Upper lobe of left lung (tissue), 6 donors: ENCODE measurements at places on chromosomes 13 and 19. TPM values are rescaled to one million over a fixed set of nuclear protein-coding genes. Genes with fewer than 3 reads are reported as not detected.

The ZNF490 gene
- total RNA-seq = 11.6 TPM

DNA sequence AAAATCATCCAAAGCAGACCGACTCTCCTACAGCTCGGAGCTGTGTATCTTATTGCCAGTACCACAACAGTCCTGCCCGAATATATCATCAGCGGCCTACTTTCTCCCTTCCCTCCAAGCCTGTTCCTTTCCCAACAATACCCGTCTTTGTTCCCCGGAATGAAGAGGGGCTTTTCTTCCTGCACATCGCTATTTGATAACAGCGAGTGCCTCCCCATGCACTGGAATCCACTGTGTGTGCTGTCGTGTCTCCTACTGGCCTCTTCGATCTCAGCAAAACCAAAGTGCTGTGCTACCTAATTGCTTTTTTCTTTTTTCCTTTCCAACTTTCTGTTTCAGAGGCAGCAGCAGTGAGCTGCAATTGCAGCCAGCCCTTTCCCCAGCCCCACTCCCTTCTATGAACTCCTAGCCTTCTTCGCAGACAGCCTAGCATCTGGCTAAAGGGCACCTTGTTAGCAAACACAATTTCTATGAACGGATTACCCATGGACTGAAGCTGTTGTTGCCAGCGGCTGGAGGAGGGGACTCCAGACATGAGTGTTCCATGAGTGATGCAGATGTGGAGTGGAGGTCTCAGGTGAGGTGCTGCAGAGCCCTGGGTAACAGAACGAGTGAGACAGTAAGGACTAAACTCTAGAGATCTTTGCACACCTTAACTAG lies 43.4 kb downstream of the EFNB2 start:
- H3K4me1 ChIP-seq = peaks cover 46% of the 10 kb centered on the region
- H3K27ac ChIP-seq = no peak overlapping the region
- DNase-seq = no peak
- no peak overlapping the region for H3K4me3 ChIP-seq

GRCh38 chr13:41259875-41260501 lies 3.4 kb downstream of the MTRF1 start:
- no peak overlapping the region for H3K4me3 ChIP-seq
- H3K4me1 ChIP-seq = no peaks in the 10 kb centered on the region
- H3K27me3 ChIP-seq = no peaks in the 10 kb centered on the region
- DNase-seq = peak; percentile 26
- H3K36me3 ChIP-seq = peaks cover 15% of the 10 kb centered on the region
- no peak overlapping the region for H3K27ac ChIP-seq

DNA sequence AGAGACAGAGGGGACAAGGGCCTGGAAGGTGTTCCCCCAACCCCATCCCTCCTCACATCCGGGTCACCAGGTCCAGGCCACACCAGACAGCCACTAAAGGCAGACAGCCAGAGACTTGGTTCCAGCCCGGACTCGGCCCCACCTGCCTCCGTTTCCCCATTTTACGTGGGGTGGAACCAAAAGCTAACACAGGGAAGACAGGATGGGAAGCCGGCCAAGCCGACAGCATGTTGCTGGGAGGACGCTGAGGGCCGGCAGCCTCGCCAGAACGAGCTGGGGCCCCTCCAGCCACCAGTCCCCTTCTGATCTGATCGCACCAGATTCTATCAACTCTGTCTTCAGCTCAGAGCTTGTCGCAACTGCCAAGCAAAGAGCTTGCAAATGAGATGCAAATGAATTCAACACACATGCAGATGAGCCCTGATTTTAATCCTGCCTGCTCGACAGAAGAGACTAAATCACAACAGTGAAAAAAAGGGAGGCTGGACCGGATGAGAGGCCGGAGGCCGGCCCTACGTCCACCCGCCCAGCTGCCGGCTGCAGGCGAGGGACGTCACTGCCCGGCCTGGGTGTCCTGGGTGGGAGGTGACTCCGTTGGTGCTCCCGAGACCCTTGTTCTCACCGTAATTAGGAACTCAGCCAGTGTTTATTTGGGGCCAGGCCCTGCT lies 17.5 kb upstream of the SHC2 start:
- H3K4me3 ChIP-seq = no peak overlapping the region
- H3K27me3 ChIP-seq = no peaks in the 10 kb centered on the region
- peaks cover 8% of the 10 kb centered on the region for H3K4me1 ChIP-seq
- H3K27ac ChIP-seq = no peak overlapping the region

GRCh38 chr13:24660023-24660741 lies 20.0 kb upstream of the ATP12A start:
- DNase-seq = no peak
- H3K27me3 ChIP-seq = no peaks in the 10 kb centered on the region
- no peak overlapping the region for H3K4me3 ChIP-seq
- H3K4me1 ChIP-seq = no peaks in the 10 kb centered on the region
- no peak overlapping the region for H3K27ac ChIP-seq

The PSG5 gene
- not detected for total RNA-seq

The IQCN gene
- 9.1 TPM for total RNA-seq

DNA sequence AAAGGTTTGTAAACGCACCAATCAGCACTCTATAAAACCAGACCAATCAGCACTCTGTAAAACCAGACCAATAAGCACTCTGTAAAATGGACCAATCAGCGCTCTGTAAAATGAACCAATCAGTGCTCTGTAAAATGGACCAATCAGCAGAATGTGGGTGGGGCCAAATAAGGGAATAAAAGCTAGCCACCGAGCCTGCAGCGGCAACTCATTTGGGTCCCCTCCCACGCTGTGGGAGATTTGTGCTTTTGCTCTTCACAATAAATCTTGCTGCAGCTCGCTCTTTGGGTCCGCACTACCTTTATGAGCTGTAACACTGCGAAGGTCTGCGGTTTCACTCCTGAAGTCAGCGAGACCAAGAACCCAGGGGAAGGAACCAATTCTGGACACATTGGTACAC lies 28.0 kb downstream of the ZNF175 start:
- no peaks in the 10 kb centered on the region for H3K36me3 ChIP-seq
- peaks cover 4% of the 10 kb centered on the region for H3K4me1 ChIP-seq
- H3K4me3 ChIP-seq = no peak overlapping the region
- DNase-seq = no peak

GRCh38 chr13:80400865-80401426 lies 60.0 kb upstream of the SPRY2 start:
- H3K4me3 ChIP-seq = no peak overlapping the region
- no peaks in the 10 kb centered on the region for H3K36me3 ChIP-seq
- H3K4me1 ChIP-seq = peaks cover 8% of the 10 kb centered on the region
- no peak overlapping the region for H3K27ac ChIP-seq
- no peaks in the 10 kb centered on the region for H3K27me3 ChIP-seq

The CRYL1 gene
- total RNA-seq = 38.9 TPM

The PNMA8A gene
- 2.1 TPM for total RNA-seq

DNA sequence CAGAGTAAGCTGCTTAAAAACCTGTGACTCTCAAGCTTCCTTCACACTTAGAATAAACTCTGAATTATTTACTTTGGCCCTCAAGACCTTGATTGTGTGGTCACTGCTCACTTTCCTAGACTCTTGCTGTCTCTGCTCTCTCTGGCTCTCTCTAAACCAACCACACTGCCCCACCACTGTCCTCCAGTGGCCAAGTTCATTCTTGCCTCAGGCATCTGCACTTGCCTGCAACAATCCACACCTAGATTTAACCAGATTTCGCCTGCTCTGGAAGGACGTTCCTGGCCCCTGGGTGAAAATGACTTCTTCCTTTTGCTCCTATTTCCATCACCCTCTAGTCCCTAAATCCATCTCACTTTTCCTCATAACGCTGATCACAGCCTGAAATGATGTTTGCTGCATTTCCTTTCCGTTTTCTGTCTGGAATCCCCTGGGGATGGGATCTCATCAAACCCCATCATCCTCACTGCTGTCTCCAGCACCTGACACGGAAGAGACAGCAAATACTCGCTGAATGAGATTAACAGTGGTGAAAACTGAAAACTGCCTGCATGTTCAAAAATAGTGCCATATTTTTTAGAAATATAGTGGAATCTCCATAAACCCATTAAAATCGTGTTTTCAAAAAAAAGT lies 232.6 kb downstream of the UQCRFS1 start:
- H3K36me3 ChIP-seq = no peaks in the 10 kb centered on the region
- H3K27me3 ChIP-seq = no peaks in the 10 kb centered on the region
- no peak overlapping the region for H3K4me3 ChIP-seq
- no peaks in the 10 kb centered on the region for H3K4me1 ChIP-seq
- H3K27ac ChIP-seq = no peak overlapping the region

DNA sequence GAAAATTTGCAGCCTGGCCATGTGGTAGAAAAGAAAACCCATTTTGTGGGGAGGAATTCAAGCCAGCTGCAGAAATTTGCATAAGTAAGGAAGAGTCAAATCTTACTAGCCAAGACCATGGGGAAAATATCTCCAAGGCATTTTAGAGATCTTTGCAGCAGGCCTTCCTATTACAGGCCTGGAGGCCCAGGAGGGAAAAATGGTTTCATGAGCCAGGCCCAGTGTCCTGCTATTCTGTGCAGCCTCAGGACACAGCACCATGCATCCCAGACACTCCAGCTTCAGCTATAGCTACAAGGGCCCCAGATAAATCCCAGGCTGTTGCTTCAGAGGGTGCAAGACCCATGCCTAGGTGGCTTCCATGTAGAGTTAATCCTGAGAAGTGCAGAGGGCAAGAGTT lies 1590.1 kb upstream of the PRR20A start:
- no peaks in the 10 kb centered on the region for H3K36me3 ChIP-seq
- H3K27ac ChIP-seq = no peak overlapping the region
- no peak for DNase-seq
- H3K4me1 ChIP-seq = no peaks in the 10 kb centered on the region
- H3K27me3 ChIP-seq = no peaks in the 10 kb centered on the region

DNA sequence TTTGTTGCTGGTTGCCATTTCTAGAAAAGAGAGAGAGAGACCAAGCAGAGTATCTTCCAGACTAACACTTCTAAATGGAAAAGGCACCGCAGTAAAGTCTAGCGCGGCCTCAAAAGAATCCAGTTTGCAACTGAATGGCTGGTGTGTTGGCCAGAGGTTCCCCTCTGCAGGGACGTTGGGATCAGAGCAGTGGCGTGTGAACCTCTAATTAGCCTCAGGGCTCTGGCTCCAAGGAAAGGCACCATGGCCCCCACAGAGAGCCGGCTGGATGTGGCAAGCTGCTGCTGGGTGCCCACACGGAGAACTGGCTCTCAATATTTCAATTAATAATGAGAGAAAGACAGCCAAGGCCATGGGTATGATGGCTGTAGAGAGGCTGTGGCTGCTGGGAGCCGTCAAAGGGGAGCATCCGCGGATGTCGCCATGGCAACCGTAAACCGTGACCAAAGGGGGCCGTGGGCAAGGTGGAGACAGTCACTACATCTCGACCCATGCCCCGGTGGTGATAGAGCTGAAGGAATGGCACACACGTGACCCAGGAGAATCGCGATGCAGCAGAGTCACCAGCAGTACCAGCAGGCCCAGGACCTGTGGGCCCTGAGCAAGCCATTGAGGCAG lies 9.5 kb downstream of the VSTM2B start:
- H3K36me3 ChIP-seq = no peaks in the 10 kb centered on the region
- no peak overlapping the region for H3K4me3 ChIP-seq
- H3K4me1 ChIP-seq = no peaks in the 10 kb centered on the region
- DNase-seq = peak; percentile 17
- no peaks in the 10 kb centered on the region for H3K27me3 ChIP-seq
- no peak overlapping the region for H3K27ac ChIP-seq

GRCh38 chr13:47067306-47067705 lies 170.5 kb upstream of the HTR2A start:
- H3K4me3 ChIP-seq = no peak overlapping the region
- H3K36me3 ChIP-seq = no peaks in the 10 kb centered on the region
- H3K27me3 ChIP-seq = no peaks in the 10 kb centered on the region
- H3K4me1 ChIP-seq = no peaks in the 10 kb centered on the region
- DNase-seq = no peak

GRCh38 chr19:10971107-10971726 lies 10.4 kb downstream of the SMARCA4 start:
- no peak overlapping the region for H3K4me3 ChIP-seq
- no peaks in the 10 kb centered on the region for H3K27me3 ChIP-seq
- no peaks in the 10 kb centered on the region for H3K36me3 ChIP-seq
- H3K27ac ChIP-seq = no peak overlapping the region
- H3K4me1 ChIP-seq = peaks cover 19% of the 10 kb centered on the region

DNA sequence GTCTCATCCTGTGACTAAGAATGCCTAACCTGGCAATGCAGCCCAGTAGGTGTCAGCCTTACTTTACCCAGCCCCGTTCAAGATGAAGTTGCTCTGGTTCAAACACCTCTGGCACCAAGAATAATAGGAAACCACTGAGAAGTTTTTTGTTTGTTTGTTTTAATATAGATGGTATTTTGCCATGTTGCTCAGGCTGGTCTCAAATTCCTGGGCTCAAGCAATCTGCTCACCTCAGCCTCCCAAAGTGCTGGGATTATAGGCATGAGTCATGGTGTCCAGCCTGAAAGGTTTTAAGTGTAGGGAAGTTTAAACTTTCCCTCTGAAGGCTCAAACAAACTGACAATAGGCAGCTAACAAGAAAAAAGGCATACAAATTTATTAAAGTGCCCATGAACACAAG lies 51.2 kb upstream of the ABCC4 start:
- H3K27me3 ChIP-seq = no peaks in the 10 kb centered on the region
- H3K27ac ChIP-seq = no peak overlapping the region
- H3K4me1 ChIP-seq = peaks cover 8% of the 10 kb centered on the region
- no peak for DNase-seq
- no peaks in the 10 kb centered on the region for H3K36me3 ChIP-seq

The SYCN gene
- not detected for total RNA-seq

GRCh38 chr13:27617881-27618321 lies 2.4 kb downstream of the LNX2 start:
- H3K4me3 ChIP-seq = no peak overlapping the region
- no peak for DNase-seq
- H3K4me1 ChIP-seq = peaks cover 12% of the 10 kb centered on the region
- no peaks in the 10 kb centered on the region for H3K27me3 ChIP-seq

The TYROBP gene
- total RNA-seq = 131 TPM

- H3K27me3 ChIP-seq = no peaks in the 10 kb centered on the region
- no peak overlapping the region for H3K27ac ChIP-seq
- no peaks in the 10 kb centered on the region for H3K36me3 ChIP-seq
- no peak for DNase-seq
- H3K4me3 ChIP-seq = no peak overlapping the region
These were observed 516.4 kb upstream of the SPRY2 start for GRCh38 chr13:80857321-80857720.

- no peak overlapping the region for H3K4me3 ChIP-seq
- H3K27ac ChIP-seq = no peak overlapping the region
These were observed 95.0 kb downstream of the CDK8 start for GRCh38 chr13:26348966-26349365.

The PDX1 gene
- total RNA-seq = not detected

The APLP1 gene
- 5.2 TPM for total RNA-seq
